ENCODE measurements at places on chromosomes 4 and X.

- DNase-seq = no peak
Observed at GRCh38 chr4:126265888-126266287, 951.1 kb downstream of the FAT4 start.

- DNase-seq = no peak
Observed at GRCh38 chr4:184477201-184477999, 3.0 kb upstream of the IRF2 start.

DNA sequence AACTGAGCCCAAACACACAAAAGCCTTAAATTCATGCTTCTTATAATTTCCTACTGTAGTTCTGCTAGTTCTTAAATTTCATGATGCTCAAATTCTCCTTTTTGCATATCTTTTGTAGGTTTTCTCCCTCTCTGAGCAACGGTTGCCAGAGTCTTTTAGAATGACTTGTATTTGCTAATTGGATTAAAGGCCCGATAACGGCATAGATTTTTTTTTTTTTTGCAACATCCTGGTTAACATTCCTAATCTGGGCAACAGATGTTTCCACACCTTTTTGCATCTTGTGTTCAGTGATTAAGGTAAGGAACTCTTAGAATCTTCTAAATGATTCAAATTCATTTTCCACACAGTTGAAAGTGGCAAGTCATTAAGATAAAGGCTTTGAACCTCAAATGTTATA lies 66.3 kb upstream of the ADGRG2 start:
- DNase-seq = no peak

DNA sequence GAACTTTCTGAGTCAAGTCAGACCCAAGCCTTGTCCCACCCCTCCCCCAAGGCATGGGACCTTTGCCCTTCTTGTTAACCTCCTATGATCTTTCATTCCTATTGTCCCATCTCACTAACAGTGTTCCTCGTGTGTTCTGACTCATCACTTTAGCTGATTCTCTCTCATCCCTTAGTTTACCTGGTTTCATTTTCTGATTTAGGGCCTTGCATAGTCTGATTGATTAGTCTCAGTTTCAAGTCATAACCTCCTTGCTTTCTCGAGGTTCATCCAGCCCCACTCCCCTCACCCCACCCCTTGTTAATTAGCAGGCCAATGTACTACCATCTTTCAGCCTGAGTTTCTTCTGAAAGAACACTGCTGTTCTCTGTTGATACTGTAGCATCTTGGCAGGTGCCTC lies 517.4 kb downstream of the RPA4 start:
- no peak for DNase-seq

DNA sequence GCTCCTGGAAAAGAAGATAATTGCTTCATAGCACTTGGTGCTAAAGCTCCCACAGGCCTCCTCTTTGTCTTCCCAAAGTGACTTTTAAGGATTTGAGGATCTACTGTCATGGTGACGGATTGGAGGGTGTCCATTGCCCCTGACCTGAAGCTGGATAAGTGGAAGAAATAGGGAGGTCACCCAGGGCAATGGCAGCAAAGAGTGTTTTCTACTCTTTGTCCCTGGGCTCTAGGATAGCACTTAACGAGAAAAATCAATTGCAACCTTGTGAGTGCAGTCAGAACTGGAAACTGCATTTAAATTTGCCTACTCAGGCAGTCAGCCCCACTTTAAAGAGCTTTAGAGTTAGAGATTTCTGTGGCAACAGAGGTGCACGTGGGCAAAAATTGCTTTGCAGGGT lies 43.7 kb upstream of the XK start:
- no peak for DNase-seq

GRCh38 chr4:53640576-53641453 lies 49.5 kb upstream of the LNX1 start:
- DNase-seq = no peak

DNA sequence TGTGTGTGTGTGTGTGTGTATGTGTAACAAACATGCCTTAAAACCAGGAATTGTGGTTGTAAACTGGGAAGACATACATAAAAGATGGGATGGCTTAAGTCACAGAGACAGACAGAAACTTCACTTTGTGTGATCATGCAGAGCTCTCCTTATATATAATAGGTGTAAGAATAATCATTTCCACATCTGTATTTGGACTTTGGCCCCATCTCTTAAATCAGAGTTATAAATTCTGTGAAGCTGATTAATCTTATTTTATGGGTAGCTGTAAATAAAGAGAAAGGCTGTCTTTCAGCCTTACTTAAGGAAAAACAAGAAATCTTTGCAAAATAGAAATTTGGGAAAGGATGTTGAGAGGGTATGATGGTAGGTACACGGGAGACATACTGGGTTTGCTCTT lies 174.6 kb upstream of the PITX2 start:
- no peak for DNase-seq

- DNase-seq = peak; percentile 58
Observed at GRCh38 chrX:115268421-115268820, 21.1 kb upstream of the LUZP4 start.

GRCh38 chrX:129553619-129554288 lies 13.7 kb downstream of the OCRL start:
- DNase-seq = no peak

GRCh38 chr4:34182306-34182705 lies 2062.0 kb downstream of the ARAP2 start:
- no peak for DNase-seq

DNA sequence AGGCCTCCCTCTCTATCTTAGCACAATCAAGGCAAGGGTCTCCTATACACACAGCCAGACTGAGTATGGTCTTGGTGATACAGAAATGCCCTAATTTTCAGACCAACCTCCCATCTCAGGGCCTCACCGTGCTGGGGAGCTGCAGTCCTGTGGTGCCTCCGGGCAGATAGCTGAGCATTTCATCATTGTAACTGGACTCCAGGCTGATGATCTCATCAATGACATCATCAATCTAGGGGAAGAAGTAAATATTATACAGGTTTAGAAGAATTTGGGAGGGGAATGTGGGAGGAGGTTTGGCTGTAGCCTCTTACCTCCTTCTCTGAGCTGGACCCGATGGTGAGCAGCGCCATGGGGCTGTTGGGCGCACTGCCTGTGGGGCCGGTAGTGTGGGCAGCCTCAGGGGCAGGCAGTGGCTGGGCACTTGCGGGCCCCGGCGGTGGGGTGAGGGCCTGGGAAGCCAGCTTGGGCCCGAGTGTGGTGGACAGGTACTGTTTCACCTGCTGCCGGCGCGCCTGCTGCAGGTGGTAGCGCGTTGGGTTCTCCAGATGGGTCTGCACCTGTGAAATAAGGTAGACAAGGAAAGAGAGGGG lies 5.2 kb downstream of the TFE3 start:
- DNase-seq = no peak

GRCh38 chr4:16785793-16786527 lies 112.5 kb downstream of the LDB2 start:
- DNase-seq = no peak

DNA sequence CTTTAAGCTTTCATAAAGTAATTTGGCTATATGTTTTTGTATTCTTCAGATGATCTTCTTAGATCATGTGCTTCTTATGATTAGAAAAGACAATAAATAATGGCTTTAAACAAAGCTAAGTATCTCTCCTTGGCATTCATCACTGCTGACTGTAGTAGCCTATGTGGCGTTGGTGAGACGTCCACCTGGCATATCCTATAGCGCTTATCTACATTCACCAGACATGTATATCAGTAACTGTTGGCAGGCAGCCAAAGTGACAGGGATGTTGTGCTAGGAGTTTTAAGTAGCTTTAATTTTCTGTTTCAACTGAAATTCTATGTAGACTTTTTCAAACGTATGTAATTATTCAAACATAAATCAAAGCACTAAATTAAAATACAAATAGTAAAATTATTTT lies 276.4 kb downstream of the IL15 start:
- DNase-seq = no peak

DNA sequence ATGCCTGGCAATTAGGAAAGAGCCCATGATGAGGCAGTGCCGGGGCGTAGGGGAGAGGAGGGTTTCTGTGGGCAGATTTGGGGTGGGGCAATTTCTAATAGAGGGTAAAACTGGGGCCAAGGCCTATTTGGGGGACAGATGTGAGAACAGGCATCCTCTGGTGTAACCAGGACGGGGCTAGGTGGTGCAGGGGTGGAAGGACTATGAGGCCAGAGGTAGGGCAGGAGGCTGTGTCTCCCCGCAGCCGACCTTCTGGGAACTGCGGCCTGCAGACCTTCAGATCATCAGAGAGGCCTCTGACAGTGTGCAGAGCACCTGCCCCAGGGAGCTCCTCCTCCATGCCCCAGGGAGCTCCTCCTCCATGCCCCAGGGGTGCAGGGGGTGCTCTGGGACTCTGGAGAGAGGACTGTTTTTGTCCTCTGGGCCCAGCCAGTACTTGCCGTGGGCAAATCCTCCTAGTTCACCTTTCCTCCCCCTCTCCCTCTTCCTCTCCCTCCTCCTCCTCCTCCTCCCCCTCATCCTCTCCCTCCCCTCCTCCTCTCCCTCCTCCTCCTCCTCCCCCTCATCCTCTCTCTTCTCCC lies 101.9 kb downstream of the SORCS2 start:
- DNase-seq = no peak

DNA sequence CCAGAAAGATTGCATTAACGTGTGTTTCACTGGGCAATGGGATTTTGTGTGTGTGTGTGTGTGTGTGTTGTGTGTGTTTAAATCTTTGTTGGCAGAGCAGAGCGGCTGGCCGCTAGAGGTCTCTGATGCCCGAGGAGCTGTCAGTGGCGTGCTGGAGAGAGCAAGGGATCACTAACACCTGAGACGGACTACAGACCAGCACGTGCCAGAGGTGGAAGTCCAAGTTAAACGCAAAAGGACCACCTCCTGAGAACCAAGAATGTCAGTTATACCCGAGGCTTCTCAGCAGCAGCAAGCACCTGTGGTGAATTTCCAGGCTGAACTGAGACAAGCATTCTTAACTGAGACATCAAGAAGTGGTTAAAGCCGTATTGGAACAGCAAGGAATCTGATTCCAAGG lies 9.0 kb upstream of the SLC25A14 start:
- DNase-seq = peak; percentile 88

DNA sequence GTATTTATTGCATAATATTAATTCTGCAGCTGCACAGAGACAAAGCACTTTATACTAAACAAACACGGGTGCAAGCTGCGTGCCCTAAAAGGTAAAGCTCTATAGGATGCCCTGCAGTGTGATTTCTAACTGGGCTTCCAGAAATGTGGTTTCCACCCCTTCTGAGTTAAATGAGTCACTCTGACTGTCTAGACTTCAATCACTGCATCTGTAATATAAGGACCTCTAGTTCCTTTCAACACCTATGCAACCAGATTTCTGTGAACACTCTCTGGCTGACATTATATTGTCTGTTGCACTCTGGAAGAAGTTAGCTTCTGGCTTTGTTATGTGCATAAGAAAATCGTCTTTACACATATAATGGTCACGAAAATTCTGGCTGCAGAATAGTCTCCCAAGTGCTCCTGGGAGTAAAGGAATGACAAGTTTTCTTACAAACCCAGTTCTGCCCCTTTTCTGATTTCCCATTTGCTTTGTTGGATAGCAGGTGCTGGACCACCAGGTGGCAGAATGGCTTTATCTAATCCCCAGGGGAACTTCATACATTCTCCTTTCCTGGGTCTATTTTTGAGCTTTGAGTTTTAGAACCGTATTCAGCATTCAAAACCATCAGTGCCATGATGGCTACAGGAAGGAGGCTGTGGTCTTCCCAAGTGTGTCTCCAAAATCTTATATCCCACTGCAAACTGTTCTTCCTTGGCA lies 842.2 kb downstream of the STIM2 start:
- DNase-seq = peak; percentile 74

- peak; percentile 62 for DNase-seq
Observed at GRCh38 chrX:130109429-130110378, 593 bp downstream of the ELF4 start.

- DNase-seq = no peak
Observed at GRCh38 chr4:56146956-56147355, 198.2 kb downstream of the CEP135 start.

DNA sequence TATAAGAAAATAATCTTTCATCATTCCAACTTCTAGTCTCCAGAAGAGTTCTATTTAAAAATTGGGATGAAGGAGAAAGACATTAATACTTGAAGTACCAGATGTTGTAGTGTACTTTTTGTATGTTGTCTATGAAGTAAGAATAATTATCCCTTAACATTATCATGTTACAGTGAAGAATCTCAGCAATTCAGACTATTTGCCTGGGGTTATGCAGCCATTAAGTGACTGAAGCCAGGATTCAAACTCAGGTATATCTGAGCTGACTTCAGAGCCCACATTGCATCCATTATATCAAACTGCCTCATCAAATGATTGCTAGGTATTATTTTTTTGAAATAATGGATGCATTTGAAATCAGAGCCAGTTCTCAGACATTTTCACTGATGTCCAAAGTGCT lies 76.1 kb upstream of the FHDC1 start:
- no peak for DNase-seq

GRCh38 chr4:99436976-99437722 lies 2.0 kb upstream of the ADH7 start:
- no peak for DNase-seq

GRCh38 chrX:139766545-139766983 lies 58.6 kb upstream of the MCF2 start:
- no peak for DNase-seq

GRCh38 chr4:121217351-121217750 lies 53.2 kb upstream of the TNIP3 start:
- no peak for DNase-seq

DNA sequence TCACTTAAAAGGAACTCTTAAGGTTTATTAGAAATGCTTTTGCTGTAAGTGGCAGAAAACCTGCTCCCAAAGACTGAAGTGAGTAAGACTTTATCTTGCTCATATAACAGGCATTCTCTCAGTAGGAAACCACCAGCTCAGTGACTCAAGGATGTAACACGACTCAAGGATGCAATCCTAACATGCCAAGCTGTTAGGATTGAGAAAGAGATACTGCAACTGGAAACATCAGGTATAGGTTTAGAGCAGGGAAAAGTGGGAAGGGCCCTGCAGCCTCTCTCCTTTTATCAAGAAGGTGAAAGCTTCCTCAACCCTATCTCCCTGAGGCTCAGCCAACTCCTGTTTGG lies 11.9 kb upstream of the SLC9A7 start:
- DNase-seq = peak; percentile 22

DNA sequence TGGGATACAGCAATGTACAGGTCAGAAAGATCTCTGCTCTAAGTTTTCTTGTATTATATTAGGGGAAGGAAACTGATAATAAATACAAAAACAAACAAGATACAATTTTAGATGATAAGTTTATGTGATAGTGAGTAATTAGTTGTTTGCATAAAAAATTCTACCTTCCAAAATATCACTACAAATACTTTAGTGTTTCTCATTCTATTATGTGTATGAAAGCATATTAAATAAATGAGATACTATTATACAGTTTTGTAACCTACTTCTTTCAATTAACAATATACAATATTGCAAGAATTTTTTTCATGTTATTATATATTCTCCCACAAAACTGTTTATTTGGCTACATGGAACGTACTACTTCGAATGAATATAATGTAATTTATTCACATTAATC lies 4.2 kb upstream of the FGF2 start:
- no peak for DNase-seq

- no peak for DNase-seq
Observed at GRCh38 chr4:118772081-118772766, 63.7 kb downstream of the SEC24D start.

GRCh38 chr4:25096981-25097443 lies 63.2 kb downstream of the SEPSECS start:
- peak; percentile 43 for DNase-seq

Measured in endodermal cell (in vitro differentiated cells).